ENCODE measurements at places on chromosomes 4 and X.

- no peak for DNase-seq
Measured at GRCh38 chr4:152467101-152467500, 68.8 kb downstream of the FBXW7 start.

GRCh38 chr4:68299492-68300457 is 50.1 kb downstream of the YTHDC1 start:
- no peak for DNase-seq

DNA sequence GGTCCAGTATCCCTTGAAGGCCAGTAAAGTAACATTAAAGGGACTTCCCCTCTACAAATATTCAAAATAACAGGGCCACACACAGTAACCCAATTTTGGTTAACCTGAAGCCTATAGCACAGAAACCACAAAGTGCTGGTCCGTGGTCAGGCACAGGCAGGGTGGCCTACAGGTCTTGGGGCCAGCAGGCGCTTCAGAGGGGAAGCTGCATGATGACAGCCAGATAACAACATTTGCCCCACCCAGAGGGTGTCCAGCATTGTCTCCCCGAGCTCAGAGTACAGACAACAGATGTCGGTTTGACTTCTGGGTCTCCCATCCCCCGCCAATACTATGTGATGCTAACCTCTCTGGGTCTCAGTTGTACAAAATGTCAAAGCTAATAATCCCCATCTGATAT is 51.1 kb downstream of the SH3KBP1 start:
- no peak for DNase-seq

GRCh38 chrX:34874763-34875162 is 67.8 kb upstream of the FAM47B start:
- DNase-seq = no peak

DNA sequence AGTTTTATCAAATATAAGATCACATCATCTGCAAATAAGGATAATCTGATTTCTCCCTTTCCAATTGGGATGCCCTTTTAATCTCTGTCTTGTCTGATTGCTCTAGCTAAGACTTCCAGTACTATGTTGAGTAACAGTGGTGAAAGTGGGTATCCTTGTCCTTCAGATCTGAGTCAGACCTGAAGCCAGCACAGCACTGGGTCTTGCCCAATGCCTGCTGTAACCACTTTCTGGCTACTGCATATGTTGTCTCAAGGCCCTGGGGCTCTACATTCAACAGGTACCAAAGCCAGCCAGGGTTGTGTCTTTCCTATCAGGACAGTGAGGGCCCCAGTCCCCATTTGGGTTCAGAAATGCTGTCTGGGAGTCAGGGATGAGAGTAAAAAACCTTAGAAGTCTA is 90.3 kb downstream of the CYSLTR1 start:
- DNase-seq = no peak

- no peak for DNase-seq
Measured at GRCh38 chr4:94221916-94222315, 14.3 kb downstream of the SMARCAD1 start.

- no peak for DNase-seq
Measured at GRCh38 chr4:74100531-74100930, 1.5 kb upstream of the CXCL2 start.

GRCh38 chrX:40832723-40833122 is 97.4 kb upstream of the MED14 start:
- DNase-seq = no peak

DNA sequence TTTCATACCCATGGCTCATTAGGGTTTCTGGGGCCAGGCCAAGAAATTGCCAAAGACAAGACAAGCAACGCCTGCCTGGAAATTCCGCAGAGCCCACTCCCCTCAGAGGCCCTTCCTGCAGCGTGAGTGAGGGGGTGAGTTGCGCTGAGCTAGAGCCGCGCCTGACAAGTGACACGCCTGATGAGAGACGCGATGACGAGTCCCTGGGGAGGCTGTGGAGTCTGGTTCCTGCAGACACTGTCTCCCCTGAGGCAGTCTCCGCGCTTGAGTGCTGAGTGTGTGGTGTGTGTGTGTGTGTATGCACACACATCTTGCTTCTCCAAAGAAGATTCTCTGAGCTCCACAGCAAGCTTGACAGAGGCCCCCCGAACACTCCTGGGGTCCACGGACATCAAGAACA is 269.8 kb downstream of the BCOR start:
- no peak for DNase-seq

GRCh38 chrX:49037883-49038475 is 5.2 kb downstream of the TFE3 start:
- DNase-seq = no peak

- DNase-seq = no peak
Measured at GRCh38 chr4:42474406-42474805, 77.1 kb downstream of the SHISA3 start.

- DNase-seq = no peak
Measured at GRCh38 chrX:31708116-31708515, 636.3 kb upstream of the FTHL17 start.

DNA sequence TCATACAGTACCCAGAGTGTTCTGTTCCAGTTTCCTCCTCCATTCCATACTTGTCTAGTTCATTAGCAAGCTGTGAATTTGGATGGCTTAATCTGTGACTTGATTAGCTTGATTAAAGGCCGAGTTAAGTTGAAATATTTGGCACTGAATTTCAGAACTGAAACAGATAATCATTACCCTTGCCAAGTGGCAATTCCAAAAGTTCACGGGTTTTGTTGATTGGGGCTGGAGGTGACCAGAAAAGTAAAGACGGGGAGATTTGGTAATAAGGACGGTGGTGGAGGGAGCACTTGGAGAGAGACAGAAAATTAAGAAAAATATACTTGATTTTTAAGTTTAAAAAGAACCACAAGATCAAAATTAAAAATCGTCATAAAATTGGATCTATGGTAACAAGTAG is 21.9 kb upstream of the KLHL2 start:
- no peak for DNase-seq

GRCh38 chrX:13463608-13464007 is 105.8 kb upstream of the EGFL6 start:
- no peak for DNase-seq

DNA sequence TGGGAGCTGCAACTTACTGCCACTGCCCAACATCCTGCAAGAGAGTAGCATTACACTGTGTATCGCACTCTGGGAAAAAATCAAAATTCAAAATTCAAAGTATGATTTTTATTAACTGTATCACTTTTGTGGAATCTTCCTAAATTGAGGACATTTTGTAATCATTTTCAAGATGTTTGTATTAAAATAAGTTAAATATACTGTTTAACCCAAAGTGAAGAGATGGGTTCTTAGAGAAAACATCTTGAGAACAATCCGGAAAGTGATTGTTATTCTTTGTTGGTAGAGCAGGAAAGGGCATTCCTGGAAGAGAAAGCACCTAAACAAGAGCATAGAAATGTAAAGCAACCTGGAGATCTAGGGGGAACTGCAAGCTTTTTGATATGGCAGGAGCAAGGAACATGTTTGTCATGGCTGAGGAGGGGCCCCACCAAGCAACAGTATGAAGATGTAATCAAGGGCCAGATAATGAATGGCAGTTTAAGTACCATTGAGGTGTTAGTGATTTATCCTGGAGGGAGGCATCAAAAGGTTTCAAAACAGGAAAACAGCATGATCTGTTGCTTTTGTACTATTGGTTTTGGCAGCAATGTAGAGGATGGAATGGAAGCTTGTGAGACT is 14.1 kb upstream of the SEC24D start:
- DNase-seq = no peak

DNA sequence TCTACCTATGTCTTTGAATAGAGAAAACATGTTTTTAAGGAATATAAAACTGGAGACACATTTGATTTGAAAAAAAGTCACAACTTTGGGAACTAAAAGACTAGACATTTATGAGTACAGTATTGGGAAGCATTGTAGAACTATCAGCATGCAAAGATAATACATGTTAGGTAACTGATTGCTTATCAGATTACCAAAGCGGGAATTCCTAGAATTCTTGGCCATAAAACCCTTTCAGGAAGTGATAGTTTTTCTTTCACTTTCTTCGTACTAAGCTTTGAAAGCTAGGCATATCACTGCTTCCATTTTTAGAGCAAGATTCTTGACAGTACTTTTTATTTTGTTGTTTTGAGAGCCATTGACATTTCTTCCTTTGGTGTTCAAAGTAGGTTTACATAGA is 646.6 kb upstream of the PITX2 start:
- no peak for DNase-seq

DNA sequence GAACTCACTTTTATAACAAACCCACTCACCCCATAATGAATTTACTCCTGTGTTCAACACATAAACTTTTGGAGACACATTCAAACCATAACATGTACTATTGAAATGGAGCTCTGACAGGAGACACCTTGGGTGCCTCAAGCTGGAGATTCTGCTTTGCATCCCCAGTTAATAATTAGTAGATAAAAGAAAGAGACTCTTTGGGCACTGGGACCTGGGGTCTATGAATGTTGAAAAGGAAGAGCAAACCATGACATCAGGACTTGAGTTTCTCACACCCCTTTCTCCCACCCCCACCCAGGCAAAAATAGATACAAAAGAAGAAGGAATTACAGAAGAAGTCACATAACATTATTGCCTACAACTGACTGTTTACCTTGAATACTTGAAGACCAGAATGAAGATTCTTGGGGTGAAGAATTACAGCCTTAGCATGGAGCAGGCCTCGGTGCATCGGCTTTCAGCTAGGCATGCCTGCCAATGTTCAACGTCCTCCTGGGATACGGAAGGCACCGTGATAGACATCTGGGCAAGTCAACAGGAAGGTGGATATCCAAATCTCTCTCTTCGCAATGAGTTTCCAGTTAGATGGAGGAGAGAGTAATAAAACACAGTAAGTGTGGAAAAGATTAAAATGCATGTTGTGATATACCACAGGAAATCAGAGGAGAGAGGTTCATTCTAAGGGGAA is 316.0 kb downstream of the TRIML1 start:
- peak; percentile 21 for DNase-seq

DNA sequence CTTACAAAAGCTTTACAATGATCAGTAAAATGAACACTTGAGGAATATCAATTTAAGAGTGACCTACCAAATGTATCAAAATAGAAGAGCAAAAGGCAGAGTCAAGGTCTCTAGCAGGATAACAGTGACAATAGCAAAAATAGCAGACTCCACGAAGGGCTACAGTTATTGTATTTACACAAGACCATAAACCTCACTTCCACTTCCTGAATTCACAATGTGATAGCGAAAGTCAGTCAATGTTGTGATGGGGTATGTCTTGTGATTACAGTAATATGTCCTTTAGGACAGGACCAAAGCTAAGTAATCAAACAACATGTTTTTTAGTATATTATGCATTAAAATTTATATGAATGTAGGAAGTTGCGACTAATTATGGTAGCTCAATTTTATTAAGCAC is 139.6 kb downstream of the IQCM start:
- no peak for DNase-seq

GRCh38 chrX:70434914-70435586 is 9.6 kb upstream of the DLG3 start:
- DNase-seq = no peak

DNA sequence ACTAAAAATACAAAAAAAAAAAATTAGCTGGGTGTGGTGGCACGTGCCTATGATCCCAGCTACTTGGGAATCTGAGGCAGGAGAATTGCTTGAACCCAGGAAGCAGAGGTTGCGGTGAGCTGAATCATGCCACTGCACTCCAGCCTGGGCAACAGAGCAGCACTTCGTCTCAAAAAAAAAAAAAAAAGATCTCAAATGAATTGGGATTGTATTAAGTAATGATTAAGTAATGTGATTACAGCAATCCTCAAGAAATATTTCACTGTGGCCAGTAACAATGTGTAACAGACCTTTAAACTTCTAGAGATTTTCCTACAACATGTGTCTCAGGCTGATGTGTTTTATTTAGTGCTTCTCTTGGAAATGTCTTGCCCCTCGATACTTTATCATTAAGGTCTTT is 46.8 kb downstream of the PKD2 start:
- DNase-seq = no peak

GRCh38 chr4:7978907-7979651 is 39.4 kb upstream of the AFAP1 start:
- DNase-seq = no peak

DNA sequence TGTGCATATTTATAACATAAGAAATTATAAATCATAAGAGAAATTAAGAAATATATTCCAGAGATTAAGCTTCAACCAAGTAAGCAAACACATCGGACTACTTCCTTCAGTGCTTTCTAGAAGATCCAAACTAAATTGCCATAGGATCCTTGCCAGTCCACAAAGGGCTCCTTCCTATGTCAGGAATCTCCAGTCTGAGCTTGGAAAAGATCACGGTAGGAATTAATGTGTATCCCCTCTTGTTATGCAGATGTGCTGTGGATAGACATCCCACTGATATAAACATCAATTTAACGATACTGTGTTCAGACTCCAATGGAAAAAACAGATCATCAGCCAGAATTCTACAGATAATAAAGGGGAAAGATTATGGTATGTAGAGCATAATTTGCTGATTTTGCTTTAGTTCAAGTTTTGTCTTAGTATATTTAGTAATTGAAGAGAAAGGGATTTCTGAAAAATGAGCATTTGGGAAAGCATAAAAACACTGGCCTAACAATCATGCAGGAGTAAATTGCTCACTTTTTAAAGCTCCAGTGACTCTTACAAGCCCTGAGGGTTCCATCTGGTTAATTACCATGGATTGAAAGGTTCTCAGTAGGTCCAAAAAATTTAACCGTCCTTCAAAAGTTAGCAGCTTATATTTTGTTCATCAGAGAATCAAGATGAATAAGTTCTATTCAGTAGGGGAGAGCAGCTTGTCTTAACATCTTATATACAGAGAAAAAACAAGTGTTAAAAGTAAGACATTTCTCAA is 65.9 kb downstream of the HHIP start:
- DNase-seq = no peak

GRCh38 chrX:71144651-71145050 is at the start of gene NLGN3:
Gene NLGN3, plus strand, starts transcription at chrX:71144841. Its CDS starts 2,909 bp downstream, at chrX:71147750.
- no peak for DNase-seq

DNA sequence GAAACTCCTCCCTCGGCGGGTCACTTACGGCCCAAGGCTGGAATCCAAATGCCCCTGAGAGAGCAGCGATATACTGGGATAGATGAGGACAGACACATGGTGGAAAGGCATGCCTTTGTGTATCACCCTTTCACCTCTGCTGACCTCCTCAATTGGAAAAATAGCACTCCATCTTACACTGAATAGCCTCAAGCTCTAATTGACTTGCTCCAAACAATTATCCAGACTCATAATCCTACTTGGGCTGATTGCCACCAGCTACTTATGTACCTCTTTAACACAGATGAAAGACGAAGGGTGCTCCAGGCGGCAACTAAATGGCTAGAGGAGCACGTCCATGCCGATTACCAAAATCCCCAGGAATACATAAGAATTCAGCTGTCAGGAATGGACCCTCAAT is 1142.2 kb downstream of the ARAP2 start:
- DNase-seq = no peak

DNA sequence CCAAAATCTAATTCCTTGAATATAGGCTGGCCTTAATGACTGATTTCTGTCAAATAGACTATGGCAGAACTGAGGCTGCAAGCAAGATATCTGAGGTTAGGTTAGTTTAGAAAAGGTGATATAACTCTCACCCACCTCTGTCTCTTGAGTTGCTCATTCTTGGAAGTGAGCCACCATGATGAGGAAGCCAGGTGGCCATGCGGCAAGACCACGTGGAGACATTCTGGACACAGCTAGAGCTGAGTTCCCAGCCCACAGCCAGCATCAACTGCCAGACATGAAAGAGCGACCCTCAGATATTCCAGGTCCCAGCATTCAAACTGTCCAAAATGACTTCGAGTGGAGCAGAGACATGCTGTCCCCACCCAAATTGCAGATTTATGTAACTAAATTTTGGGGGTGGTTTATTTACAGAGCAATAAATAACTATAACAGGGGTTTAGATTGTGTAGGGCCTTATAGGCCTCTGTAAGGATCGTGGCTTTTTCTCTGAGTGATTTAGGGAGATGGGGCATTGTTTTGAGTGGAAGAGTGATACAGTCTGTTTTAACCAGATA is 33.7 kb downstream of the USP53 start:
- DNase-seq = no peak

- no peak for DNase-seq
Measured at GRCh38 chr4:139978692-139979091, 175.3 kb downstream of the MAML3 start.
